ENCODE measurements at places on chromosomes 12 and 14.

DNA sequence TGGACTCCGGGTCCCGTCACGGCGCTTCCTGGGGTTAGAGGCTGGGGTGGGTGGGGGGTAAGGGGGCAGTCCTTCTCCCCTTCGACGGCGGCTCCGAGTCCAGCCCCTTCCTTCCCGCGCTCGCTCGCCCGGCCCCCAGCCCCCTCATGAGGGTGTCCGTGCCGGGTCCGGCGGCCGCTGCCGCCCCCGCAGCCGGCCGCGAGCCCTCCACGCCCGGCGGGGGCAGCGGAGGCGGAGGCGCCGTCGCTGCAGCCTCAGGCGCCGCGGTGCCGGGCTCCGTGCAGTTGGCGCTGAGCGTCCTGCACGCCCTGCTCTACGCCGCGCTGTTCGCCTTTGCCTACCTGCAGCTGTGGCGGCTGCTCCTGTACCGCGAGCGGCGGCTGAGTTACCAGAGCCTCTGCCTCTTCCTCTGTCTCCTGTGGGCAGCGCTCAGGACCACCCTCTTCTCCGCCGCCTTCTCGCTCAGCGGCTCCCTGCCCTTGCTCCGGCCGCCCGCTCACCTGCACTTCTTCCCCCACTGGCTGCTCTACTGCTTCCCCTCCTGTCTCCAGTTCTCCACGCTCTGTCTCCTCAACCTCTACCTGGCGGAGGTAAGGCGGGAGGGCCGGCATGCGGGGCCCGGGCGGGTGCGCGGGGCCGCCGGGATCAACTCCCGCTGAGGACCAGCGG, 500 bp downstream of the GPR137C start:
- no peak for DNase-seq

GRCh38 chr14:59206892-59207291, 18.4 kb downstream of the DAAM1 start:
- no peak for DNase-seq

- DNase-seq: no peak
These were observed 2.1 kb downstream of the PRPH start for GRCh38 chr12:49296836-49297694.

DNA sequence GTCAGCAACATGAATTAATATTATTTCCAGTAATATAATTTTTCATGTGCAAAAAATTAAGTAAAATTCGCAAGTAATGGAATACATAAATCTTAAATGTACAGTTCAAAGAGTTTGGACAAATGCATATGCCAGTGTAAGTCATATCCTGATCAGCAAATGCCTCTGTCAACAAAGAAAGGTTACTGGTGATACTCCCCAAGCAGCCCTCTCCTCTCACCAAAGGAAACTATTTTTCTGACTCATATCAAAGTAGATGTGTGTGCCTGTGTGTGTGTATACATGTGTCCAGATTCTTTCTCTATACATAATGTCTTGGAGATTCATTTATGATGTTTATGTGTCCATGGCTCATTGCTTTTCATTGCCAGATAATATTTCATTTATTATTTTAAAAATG, 1035.0 kb downstream of the SLC16A7 start:
- no peak for DNase-seq

DNA sequence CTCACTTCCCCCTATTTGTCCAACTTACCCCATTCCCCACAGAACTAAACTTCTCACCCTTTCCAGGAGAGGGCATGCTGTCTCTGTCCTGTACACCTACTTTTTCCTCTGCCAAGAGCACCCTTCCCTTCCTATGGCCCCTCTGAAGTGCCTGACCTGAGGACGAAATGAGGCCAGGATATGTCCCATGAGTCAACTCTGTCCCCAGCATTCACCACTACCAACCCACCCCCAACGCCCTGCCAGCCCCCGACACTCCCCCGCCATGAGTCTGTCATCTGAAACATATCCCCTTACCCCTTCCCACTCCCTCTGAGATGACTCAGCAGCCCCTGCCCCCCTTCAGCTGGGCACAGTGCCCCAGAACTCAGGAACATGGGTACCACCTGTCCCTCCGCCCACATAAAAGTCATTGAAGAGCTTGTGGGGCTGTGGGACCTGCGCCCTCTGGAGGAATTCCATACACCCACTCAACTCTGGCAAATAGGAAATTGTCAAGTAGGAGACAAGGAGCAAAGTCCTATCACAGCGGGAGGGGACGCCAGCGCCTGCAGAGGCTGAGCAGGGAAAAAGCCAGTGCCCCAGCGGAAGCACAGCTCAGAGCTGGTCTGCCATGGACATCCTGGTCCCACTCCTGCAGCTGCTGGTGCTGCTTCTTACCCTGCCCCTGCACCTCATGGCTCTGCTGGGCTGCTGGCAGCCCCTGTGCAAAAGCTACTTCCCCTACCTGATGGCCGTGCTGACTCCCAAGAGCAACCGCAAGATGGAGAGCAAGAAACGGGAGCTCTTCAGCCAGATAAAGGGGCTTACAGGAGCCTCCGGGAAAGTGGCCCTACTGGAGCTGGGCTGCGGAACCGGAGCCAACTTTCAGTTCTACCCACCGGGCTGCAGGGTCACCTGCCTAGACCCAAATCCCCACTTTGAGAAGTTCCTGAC, 26.3 kb downstream of the ITGA7 start:
- peak; percentile 76 for DNase-seq

DNA sequence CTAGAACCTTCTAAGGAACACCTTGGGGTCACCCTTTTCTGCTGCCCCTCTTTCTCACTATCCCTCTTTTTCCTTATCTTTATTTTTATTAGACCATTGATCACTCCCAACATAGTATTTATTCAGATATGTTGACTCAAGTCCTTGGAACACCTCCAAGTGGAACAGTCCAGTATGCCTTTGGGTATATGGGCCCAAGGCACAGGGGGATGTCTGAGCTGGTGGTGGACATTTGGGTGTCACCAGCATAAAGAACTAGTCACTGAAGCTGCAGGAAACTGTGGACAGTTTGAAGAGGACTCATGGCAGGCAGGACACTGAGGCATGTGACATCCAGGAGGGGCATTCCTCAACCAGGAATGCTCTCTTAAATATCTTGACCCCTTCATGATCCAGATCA, 105.6 kb downstream of the VEZT start:
- no peak for DNase-seq

GRCh38 chr12:131939007-131939406, 9.9 kb downstream of the PUS1 start:
- no peak for DNase-seq

DNA sequence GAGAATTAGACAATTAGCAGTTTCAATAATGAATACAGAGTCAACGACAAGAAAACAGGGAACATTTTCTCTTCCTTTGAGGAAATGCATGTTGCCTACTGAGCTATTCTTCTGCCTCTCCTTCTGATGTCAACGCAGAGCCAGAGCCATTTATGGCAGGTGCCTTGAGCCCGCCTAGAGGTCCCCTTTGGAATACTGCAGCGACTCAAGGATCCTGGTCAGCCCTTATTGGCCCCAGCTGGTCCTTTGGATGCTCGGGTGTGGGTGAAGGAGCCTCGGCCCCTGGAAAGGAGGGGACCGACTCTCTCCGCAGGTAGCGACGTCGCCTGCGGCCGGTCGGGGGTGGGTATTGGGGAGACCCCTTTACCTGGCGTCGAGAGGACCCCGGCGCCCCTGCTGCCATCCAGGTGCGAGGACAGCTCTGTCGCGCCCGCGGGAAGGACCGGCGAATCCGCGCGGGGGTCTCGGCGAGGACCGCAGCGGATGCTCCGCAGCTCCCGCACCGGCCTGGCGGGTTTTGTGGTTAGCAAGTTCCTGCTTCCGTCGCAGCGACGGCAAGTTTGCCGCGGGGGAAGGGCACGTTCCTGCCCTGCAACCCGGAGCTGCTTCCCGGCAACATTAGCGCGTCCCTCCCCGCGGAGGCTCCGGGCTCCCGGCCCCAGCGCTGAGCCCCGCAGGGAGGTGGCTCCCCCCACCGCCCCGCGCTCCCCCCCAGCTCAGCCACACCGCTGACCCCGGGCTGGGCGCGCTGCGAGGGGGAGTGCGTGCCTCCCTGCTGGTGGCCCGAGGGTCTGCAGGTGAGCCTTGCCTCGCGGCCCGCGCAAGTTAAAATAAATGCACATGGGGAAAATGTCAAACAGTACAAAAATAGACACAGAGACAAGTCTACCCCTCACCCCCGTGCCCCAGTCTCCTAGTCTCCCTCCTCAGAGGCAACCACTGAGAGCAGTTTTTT, at the start of gene MANSC1:
Gene MANSC1 (minus strand): TSS at position 532 of the 955 bp plus-strand sequence. CDS start 6,928 bp downstream, outside the sequence.
- DNase-seq: no peak

DNA sequence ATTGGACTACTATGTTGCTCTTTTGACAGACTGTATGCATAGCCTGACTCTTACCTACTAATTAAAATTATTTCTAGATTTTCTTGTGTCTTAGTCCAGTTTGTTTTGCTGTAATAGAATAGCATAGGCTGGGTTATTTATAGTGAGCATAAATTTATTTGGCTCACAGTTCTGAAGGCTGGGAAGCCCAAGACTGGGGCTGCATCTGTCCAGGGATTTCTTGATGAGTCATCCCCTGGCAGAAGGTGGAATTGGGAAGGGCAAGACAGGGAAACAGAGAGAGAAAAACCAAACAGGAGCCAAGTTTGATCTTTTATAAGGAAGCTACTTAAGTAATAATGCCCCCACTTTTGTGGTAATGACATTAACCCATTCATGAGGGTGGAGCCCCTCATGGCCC, 759.2 kb upstream of the LRFN5 start:
- DNase-seq: peak; percentile 38

- DNase-seq: no peak
These were observed 24.7 kb upstream of the TMED10 start for GRCh38 chr14:75201087-75201486.

GRCh38 chr12:94089891-94090290, 58.5 kb upstream of the PLXNC1 start:
- no peak for DNase-seq

GRCh38 chr12:49369411-49370145, 2.3 kb downstream of the SPATS2 start:
- DNase-seq: peak; percentile 10

- DNase-seq: no peak
These were observed 12.0 kb downstream of the TFCP2 start for GRCh38 chr12:51160814-51161459.

- DNase-seq: no peak
These were observed 194.0 kb upstream of the SLC16A7 start for GRCh38 chr12:59401862-59402261.

- DNase-seq: no peak
These were observed 22.8 kb downstream of the COX8C start for GRCh38 chr14:93369713-93370266.

DNA sequence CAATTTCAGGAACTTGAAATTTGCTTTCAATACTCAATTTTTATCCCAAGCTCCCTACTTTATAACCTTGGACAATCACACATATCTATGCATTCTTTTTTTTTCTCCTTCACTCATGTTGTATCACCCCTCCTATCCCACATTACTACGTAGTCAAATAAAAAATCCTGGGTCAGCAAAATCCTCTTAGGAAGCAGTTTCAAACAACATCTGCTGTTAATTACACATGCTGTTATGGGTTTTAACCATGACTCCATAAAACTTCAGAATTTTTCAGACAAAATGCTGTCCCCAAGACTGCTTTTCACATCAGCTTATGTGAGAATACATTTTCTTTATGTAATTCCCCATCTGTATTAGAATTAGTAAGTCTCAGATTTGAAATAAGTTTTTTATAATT, 61.7 kb downstream of the LRFN5 start:
- DNase-seq: no peak

DNA sequence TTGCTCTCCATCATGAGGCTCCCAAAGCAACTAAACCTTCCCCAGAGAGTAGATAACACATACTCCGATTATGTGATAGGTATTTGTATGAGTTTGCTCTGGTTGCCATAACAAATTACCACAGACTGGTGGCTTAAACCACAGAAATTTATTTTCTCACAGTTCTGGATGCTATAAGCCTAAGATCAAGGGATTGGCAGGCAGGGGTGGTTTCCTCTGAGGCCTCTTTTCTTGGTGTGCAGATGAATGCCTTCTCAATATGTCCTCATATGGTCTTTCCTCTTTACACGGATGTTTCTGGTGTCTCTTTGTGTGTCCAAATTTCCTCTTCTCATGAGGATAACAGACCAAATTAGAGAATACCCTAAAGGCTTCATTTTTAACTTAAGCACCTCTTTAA, 285.8 kb upstream of the GRIP1 start:
- DNase-seq: peak; percentile 7

GRCh38 chr14:22524115-22524783, 64.8 kb downstream of the DAD1 start:
- DNase-seq: no peak

GRCh38 chr12:46832130-46832704, 6.4 kb upstream of the SLC38A4 start:
- no peak for DNase-seq

DNA sequence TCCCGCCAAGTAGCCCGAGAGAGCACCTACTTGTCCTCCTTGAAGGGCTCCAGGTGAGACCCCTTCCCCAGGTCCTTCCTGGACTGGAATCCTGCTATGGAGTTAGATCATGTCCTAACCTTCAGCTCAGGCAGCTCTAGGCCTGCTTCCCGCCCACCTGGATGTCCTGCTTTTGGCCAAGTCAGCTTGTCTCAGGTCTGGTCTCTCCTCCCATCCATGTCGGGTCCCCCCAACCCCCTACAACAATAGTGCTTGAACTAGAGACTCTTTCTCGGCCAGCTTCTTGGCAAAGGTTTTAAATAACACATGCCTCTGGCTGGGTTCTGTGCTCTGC, 3.6 kb downstream of the NAB2 start:
- DNase-seq: no peak

DNA sequence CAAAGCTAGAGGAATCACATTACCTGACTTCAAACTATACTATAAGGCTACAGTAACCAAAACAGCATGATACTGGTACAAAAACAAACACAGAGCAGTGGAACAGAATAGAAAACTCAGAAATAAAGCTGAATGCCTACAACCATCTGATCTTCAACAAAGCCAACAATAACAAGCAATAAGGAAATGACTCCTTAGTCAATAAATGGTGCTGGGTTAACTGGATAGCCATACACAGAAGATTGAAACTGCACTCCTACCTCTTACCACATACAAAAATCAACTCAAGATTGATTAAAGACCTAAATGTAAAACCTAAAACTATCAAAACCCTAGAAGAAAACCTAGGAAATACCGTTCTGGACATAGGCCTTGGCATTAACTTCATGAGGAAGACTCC, 182.6 kb upstream of the CNOT2 start:
- DNase-seq: no peak

GRCh38 chr14:52412426-52412825, 98.3 kb downstream of the PTGER2 start:
- no peak for DNase-seq

DNA sequence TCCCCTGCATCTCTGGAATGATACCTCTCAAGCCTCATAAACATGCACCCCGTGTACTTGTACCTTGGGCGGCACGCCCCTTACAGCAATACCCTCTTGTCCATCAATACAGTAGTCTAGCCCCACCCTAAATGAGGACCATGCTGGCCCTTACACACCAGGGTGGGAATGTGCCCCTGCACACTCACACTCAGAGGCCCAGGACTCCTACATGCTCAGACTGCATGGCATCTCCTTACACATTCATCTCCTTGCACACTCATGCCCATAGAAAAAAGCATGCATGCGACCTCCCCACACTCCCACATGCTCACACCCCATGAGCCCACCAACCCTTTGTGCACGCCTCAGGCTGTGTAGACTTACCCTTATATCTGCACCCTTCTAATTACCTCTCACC, 22.0 kb downstream of the ITGA7 start:
- DNase-seq: no peak
